ENCODE measurements at places on chromosomes 5 and 9.

DNA sequence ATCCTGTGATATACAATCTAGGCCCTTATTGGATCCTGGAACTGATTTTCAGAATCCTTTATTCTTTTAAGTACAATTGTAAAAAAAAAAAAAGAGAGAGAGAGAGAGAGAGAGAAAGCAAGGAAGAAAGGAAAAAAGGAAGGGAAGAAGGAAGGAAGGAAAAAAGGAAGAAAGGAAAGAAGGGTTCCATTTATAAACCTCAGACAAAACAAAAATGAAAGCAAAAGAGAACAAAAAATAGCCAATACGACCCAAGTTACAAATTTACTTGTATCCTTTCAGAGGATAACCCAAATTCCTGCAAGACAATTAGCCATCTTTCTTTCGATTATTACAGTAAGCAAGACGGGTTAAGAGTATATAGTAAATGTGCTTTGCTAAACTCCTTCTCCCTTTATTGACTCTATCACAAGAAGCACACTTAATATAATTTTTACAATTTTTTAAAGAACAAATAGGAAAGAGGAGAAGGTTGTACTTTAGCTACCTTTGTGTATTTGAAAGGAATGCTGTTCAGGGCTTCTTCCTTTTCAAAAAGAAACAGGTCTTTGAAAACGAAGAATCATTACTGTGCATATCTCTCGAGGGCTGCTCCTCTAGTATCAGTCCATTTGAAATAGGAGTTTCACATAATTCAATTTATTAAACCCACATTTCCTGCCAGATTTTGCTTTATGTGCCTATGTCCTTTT, 543.3 kb downstream of the RAB3C start:
- no peak for DNase-seq

GRCh38 chr9:124164811-124165210, 92.9 kb upstream of the NEK6 start:
- no peak for DNase-seq

DNA sequence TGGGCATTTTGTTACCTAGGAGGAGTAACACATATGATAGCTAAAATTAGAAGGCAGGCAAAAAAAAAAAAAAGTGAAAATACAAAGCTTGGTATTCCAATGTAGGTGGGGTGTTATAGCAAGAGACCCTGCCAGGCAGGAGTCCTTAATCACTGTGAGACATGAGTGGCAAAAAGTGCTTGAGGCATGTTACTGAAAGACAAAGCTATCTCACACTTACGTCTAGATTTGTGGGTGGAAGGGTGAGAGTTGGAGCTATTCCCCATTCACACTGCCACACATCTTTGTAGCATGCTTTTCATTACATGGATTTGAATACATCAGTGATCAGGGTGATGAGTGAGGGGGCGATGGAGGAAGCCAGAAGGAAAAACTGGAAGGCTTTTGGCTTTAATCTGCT, 2.6 kb upstream of the PLPPR1 start:
- no peak for DNase-seq

GRCh38 chr5:178730940-178731265, 444 bp upstream of the ZNF354A start:
- DNase-seq = no peak

DNA sequence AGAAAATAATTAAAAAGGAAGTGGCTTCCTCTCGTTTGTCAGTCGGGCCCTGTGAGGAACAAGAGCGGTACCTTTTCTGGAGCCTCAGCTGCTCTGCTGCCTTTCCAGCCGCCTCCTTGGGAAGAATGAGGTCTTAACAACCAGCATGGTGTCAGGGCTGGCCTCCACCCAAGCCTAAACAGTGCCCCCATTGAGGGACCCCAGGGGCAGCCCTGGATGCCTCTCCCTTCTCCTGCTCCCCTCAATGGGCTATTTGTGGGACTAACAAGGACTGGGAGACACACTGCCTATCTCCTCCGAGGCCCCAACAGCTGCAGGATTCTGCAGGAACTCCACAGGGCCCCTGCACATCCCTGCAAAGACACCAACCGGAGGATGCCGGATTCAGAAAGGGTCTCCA, 155.4 kb upstream of the MAP3K1 start:
- DNase-seq = no peak

GRCh38 chr9:124013309-124014210, 2.0 kb downstream of the LHX2 start:
- DNase-seq = no peak
